Stimulated activated CD8-positive, alpha-beta memory T cell treated with anti-CD3 and anti-CD28 coated beads, Interleukin-15, amount 100 ng/mL, for 4 hours (primary cell): ENCODE measurements at places on chromosomes 1 and 21.

- DNase-seq: no peak
Measured at GRCh38 chr1:230877146-230877923, 9.0 kb upstream of the C1orf198 start.

- no peak for DNase-seq
Measured at GRCh38 chr1:66258404-66259105, 275.4 kb upstream of the SGIP1 start.

DNA sequence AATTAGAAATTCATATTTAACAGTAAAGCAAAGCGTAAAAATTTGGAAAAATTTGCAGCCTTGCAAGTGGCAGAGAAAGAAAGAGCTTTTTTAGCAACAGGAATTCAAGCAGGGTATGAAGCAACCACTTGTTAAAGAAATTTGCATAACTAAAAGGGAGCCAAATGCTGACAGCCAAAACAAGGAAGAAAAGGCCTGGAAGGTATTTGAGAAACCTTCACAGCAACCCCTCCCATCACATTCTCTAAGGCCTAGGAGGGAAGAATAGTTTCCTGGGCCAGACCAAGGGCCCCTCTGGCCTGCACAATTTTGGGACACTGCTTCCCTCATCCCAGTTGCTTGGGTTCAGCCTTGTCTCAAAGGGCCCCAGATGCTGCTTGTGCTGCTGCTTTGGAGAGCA is 672.4 kb upstream of the TMPRSS15 start:
- no peak for DNase-seq

GRCh38 chr21:44751186-44751798 is 39.9 kb upstream of the TSPEAR start:
- no peak for DNase-seq

DNA sequence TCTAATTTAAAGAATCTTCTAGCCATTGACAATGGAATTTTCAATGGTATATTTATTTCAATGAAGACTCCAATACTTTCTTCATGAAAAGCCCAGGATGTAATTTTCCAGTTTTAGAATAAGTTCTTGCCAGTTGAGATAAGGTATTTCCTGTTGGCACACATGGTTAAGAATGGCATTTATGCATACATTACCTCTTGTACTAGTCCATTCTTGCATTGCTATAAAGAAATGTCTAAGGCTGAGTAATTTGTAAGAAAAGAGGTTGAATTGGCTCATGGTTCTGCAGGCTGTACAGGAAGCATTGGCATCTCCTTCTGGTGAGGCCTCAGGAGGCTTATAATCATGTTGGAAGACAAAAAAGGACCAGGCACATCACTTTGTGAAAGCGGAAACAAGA is 1179.6 kb downstream of the AMY1C start:
- no peak for DNase-seq

- DNase-seq: peak; percentile 9
Measured at GRCh38 chr1:205430696-205431305, 8.9 kb upstream of the LEMD1 start.

DNA sequence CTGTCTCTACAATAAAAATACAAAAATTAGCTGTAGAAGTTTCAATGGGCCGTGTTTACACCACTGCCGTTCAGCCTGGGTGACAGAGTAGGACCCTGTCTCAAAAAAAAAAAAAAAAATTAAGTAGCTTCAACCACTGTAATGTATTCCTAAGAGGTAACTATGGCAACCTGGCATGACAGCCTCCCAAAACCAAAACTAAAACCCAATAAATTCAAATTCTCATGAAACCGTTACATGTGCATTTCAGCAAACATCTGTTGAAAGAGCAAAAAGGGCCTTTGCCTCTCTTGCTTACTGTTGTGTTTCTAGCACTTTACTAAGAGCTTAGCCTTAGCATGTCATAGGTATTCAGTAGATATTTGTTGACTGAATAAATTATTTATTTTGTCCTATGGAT is 33.5 kb downstream of the ODR4 start:
- no peak for DNase-seq

GRCh38 chr1:12654004-12654567 is 10.2 kb downstream of the AADACL4 start:
- no peak for DNase-seq

GRCh38 chr1:86472152-86472551 is 3.4 kb downstream of the CLCA1 start:
- no peak for DNase-seq

- DNase-seq: no peak
Measured at GRCh38 chr1:58854576-58854975, 70.7 kb upstream of the JUN start.

DNA sequence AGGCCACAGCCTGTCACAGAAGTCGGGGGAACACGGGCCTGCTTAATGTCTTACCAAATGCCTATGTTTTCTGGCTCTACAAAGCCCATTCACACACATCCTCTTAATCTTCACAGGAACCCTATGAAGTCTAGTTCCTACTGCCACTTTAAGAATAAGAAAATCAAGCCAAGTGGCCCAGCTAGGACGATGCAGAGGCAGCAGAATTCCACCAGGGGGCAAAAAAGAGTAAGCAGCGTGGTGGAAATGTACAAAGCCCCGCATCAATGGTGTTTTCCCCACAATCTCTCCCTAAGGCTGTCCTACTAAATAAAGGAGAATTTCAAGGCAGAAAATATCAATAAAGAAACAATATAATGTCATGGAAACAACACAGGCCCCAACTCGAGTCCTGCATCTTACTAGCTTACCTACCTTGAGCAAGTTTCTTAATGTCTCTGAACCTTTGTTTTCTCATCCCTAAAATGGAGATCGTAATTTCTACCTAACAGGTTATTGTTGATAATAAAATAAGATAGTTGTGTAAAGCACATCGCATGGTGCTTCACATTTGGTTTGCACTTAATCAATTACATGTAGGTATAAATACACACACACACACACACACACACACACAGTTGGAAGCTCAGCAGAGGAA is 21.4 kb downstream of the SEC16B start:
- DNase-seq: no peak

DNA sequence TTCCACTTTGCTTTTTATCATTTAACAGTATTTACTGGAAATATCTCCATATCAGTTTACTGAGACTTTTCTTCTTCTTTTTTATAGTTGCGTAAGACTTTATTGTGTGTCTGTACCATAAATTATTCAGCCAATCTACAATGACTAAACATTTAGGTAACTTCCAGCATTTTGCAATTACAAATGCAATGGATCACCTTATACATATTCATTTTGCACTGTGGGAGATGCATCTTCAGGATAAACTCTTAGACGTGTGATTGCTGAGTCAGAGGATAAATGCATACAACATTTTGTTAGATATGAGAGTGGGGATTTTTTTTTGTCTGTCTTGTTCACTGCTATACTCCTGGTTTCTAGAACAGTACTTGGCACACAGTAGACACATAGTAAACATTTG is 95.7 kb upstream of the GCLM start:
- DNase-seq: no peak

GRCh38 chr1:27724961-27725373 is 794 bp upstream of the FAM76A start:
- DNase-seq: no peak

DNA sequence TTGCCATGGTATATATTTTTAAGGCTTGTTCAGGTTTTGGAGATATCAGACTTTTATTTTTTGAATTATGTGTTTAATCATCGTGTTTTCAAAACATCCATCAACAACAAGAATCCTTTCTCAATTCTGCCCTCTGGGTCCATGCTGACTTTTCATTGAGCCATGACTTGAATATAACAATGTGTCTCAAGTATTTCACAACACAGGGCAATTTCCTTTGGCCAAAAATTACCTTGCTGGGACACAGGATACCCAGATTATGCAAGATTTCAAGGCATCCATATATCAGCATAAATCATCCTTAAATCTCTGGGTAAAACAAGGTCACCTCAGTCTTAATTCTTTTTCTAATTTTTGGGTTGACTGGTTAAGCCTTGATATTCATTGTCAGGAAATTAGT is 411.2 kb upstream of the USP24 start:
- DNase-seq: no peak

DNA sequence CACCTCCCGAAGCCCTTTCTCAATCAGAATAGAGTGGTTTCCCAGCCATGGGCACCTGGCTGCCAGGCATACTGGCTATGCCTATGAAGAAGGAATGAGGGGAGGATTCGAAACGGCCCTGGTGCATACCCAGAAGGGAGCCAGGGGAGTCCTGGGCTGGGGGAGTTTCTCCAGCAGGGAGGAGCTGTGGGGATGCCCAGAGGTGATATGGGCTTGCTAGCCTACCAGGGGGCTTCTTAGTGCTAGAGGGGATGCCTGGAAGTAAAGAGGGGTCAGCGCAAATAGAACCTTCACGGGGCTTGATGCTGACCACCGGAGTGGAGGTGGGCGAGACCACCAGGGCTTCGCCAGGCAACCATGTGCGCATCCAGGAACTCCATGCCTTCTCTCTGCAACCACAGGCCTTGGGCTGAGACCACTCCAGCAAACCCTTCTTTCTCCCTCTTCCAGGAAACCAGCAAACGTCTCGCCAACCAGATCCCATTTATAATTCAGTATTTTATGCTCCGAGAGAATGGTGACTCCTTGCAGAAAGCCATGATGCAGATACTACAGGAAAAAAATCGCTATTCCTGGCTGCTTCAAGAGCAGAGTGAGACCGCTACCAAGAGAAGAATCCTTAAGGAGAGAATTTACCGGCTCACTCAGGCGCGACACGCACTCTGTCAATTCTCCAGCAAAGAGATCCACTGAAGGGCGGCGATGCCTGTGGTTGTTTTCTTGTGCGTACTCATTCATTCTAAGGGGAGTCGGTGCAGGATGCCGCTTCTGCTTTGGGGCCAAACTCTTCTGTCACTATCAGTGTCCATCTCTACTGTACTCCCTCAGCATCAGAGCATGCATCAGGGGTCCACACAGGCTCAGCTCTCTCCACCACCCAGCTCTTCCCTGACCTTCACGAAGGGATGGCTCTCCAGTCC is 18.2 kb upstream of the MX1 start:
- no peak for DNase-seq

GRCh38 chr1:101235696-101236515 is 913 bp upstream of the S1PR1 start:
- peak; percentile 43 for DNase-seq

GRCh38 chr21:37435120-37435519 is 68.5 kb downstream of the DYRK1A start:
- no peak for DNase-seq

- DNase-seq: no peak
Measured at GRCh38 chr1:96804648-96805047, 83.1 kb downstream of the PTBP2 start.

- DNase-seq: no peak
Measured at GRCh38 chr1:43072314-43072713, 99.8 kb downstream of the EBNA1BP2 start.

- DNase-seq: no peak
Measured at GRCh38 chr1:23923592-23924499, 10.7 kb upstream of the CNR2 start.

DNA sequence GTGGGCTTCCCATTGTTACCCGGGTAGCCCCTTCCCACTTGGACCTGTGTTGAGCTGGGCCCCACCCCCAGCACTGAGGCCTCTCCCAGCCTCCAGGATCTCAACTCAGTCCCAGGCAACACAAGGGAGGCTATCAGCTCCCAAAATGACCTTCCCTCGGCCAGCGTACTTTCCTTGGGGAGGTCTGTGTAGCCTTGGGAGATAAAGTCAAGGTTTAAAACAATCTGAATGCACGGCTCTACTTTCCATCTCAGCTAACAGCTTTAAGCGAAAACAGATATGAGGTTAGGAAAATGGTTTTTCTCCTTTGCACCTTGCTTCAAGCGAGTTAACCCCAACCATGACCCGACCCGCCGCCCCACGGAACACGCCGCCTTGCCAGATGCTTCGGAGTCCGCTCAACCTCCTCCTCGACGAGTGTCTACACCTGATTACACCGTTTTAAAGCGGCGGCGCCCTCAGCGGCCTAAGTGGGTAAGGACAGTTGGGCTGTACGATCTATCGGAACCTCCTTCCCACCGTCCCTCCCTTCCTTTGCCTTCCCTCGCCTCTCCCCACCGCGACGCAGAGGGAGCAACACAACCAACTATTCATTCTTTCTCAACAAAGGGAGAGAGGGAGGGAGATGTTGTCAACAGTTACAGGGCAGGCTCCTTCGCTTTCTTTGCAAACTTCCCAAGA is 1.1 kb downstream of the BCAR3 start:
- DNase-seq: no peak

- no peak for DNase-seq
Measured at GRCh38 chr1:190597294-190597693, 119.6 kb upstream of the BRINP3 start.

DNA sequence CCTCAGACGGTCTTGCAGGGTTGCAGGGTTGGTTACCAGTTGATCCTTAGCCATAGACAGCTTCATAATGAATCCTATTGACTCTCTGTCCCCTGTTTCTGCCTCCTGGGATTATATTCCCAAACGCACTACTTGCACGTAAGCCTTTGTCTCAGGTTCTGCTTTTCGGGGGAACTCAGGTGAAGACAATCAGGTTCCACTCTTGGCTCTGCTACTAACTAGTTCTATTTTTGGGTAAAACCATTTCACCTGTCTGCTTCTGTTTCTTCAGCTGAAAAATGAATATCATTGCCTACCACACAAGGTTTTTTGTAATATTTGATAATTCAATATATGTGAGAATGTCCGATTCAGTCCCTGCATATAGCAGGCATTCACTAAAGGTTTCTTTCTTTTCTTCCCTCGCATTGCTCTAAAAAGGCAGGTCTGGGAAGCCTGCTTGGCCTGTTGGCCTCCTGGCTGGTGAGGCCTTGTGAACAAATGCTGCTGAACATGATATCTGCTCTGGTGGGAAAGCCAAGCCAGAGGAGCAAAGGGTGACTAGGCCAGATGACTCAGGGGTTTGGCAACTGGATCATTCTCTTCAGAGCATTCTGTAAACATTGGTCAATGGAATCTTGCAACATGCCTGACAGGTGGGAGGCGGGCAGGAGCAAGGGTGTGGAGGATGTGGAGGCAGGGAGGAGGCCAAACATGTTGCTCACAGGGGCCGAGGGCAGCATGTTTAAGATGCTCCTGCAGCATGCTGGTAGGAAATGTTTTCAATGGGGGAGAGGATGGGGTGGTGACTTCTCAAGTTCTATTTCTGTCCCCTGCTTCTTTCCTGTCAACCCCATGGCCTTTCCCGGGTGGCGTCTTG is 23.8 kb downstream of the IER5 start:
- no peak for DNase-seq

- no peak for DNase-seq
Measured at GRCh38 chr1:15683345-15684039, 628 bp upstream of the PLEKHM2 start.

DNA sequence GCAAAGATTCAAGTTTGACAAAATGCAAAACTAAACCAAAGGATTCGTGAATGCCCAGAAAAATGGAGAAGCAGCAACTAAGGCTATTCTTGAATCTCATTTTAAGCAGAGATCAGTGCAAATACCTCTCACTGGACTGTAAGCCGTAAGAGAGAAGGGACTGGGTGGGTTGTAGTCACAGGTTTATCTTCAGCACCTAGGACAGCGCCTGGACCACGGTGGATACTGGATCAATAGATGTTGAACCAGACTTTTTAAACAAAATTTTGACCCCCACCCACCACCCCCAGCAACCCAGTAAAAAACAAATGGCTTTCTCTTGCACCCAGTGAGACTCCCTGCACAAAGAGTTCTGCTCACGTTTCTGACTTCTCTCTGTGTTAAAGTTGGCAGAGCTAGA is 347.1 kb downstream of the AJAP1 start:
- no peak for DNase-seq

GRCh38 chr1:94562519-94563260 is 21.1 kb upstream of the F3 start:
- DNase-seq: no peak
